IMR-90 (cell line): ENCODE measurements at places on chromosomes 2 and 18. TPM values are rescaled to one million over a fixed set of nuclear protein-coding genes. Genes with fewer than 3 reads are reported as not detected.

- no peak for DNase-seq
Observed at GRCh38 chr2:237895544-237896506, 36.4 kb downstream of the RAMP1 start.

- peak; percentile 20 for DNase-seq
Observed at GRCh38 chr2:207352978-207353671, 176.6 kb upstream of the CREB1 start.

DNA sequence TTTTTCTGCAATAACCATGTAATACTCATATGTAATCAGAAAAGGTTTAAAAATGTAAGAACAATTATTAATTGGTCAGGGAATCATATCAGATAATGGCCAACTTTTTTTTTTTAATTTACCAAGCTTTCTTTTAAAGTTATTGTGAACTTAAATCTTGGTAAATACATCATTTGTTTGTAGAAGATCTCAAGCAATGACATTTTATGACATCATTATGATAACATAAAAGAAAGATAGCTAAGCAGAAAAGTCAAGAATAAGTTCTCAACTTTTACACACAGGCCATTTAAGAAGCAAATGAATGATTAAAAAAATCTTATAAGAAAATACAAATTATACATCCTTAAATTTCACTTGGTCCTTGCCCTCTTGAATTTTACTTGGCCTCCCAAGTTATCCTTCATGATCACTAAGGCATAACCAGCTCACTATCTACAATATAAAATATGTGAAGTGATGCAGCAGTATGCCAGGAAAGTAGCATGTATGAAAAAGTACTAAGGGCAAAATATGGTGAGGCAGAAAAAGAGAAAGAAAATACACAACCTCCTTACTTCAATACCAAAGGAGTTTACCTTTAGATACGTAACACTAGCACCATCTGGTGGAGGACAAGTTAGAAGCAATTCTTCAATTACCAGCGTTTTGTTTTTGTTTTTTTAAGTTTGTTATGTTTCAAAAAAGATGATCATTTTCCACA, 116.6 kb downstream of the SRBD1 start:
- peak; percentile 79 for DNase-seq

KIF1A gene
- under 0.01 TPM in 1 of 2 replicates, not detected in the other for total RNA-seq

GBX2 gene
- not detected in 2 replicates for total RNA-seq

PGAP1 gene
- total RNA-seq: 5.7 and 6.7 TPM in 2 replicates
